ENCODE measurements at places on chromosomes 1 and 21.
A peak's percentile ranks its signal among the peaks of the same experiment; 100 is the strongest.

- no peak for DNase-seq
These were observed 12.4 kb downstream of the ANGEL2 start for GRCh38 chr1:213003256-213003655.

DNA sequence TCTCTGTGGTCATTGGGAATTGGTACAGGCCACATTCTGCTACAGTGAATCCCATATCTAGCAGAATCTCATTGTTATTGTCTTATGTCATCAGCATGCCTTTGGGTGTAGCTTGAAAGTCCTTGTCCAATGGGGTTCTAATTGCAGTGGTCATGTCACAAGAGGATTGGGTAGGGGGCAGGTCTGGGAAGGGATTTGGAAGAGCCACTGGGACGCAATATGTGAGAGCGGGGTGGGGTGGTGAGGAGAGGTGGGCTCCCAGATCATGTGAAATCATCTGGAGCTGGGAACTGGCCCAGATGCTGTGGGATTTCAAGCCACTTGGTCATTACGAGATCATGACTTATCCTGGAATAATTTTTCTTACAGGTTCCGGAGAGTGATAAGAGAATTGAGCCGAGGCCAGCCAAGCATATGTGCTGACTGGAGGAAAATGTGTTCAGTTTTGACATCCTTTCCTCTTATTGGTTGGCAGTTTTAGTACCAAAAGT is 16.3 kb downstream of the CNIH3 start:
- peak; percentile 49 for DNase-seq

- peak; percentile 47 for DNase-seq
These were observed 587 bp upstream of the SLC25A34 start for GRCh38 chr1:15735304-15736037.

- DNase-seq = no peak
These were observed 97.9 kb downstream of the RIPK4 start for GRCh38 chr21:41668686-41669532.

DNA sequence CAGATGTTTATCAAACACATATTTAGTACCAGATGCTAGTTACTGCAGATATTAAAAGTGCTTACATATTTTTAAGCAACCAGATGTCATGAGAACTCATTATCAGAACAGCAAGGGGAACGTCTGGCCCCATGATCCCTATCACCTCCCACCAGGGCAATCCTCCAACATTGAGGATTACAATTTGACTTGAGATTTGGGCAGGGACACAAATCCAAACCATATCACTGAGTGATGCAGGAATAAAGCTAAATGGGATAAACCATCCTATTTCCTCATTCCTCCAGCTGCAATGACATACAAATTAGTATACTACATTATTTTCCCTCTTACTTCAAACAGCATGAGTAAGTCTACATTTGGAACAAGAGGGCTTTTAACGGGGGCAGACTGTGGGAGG is 3.1 kb upstream of the KCNK2 start:
- DNase-seq = no peak

- DNase-seq = no peak
These were observed 103.0 kb downstream of the PRDM2 start for GRCh38 chr1:13802782-13803545.

DNA sequence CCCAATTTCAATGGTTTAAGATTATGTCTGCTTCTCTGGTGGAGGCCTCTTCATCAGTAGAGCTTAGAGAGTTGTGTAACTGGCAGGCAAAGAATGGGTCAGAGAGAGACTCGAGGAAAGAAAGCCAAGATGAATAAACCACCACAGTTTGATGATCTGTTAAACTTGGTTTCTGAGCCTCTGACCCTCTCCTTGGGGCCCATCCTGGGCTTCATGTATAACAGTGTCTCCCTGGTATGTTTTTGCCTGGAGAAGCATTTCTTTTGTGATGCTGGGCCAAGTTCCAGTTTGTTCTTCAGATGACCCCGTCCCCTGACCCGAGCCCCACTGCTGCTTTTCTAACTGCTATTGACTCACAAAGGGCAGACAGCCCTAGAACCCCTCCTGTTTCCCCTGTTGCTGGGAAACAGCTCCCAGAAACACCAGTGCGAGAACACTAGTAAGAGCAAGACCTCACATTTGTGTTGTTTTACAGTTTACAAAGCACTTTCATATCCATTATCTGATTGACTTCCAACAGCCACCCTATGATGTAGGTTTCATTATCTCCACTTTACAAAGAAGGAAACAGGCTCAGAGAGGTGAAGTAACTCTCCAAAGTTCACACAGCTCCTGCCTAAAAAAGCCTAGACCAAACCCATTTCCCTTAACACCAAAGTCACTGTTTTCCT is 9.0 kb downstream of the CD2 start:
- no peak for DNase-seq

- DNase-seq = no peak
These were observed 401 bp downstream of the ERRFI1 start for GRCh38 chr1:8025671-8026144.

DNA sequence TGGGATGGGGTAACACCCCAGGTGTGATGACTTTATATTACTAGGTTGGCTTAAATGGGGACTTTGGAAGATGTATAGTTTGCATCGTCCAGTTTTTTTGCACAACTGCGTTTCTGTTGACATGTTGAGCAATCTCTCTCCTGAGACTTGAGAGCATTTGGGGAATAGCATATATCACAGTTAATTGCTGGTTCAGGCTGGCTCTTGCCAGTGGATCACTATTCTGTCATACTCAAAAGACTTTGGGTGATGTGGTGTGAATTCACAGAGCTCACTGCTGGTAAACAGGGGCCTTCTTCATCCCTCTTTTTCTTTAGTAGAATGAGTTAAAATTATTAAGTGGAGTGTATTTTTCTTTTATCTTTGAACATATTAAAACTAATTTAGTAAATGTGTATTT is 44.3 kb downstream of the LHX9 start:
- DNase-seq = no peak

GRCh38 chr1:95071539-95071938 is 1.2 kb downstream of the ALG14 start:
- DNase-seq = no peak

- DNase-seq = no peak
These were observed 10.8 kb downstream of the COQ8A start for GRCh38 chr1:226950871-226951270.

DNA sequence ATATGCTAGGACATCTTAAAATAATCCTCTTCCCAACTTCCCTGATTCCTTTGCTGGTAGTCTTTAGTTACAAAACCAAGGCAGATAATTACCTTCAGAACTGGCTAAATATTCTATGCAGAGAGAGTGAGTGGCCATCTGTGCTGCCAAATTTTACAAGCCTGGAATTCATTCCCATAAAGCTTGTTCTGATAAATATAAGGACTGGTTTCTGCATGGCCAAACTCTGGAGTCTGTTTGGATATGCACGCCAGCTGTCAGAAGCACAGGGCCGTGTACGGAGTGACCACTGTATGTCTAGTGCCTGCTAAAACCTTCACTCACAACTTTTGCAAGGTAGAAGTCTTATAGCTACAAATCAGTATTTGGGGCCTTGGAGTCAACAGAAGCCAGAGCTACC is 66.5 kb upstream of the RAVER2 start:
- no peak for DNase-seq

DNA sequence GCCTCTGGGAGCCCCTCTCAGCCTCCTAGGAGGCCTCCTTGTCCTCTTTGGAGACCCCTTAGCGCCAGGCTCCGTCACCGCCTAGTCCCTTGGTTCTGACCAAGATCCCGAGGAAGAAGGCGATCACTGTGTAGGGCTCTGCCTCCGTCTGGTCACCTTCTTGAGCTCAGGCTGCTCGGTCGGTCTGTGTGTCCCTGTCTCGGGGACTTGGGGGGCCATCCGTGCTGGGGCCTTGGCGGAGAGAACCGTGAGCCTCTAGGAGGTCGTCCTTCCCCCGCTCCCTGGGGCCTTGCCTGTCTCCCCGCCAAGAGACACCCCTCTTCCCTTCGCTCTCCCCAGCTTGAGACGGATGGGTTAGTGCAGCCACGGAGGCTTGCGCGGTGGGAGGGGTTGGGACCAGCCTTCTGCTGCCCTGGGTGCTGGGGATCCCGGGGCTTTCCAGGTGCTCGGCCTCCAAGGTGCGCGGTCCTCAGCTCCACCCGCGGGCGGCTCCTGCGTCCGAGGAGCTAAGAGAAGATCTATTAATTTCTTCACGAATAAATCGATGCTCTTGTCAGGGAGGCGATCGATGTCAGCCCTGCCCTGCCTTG is 701 bp upstream of the INSRR start:
- DNase-seq = no peak
